Esophagus muscularis mucosa (tissue), 4 donors: ENCODE measurements at places on chromosomes 12 and 14. TPM values are rescaled to one million over a fixed set of nuclear protein-coding genes. Genes with fewer than 3 reads are reported as not detected.

CCDC177 gene
- total RNA-seq = not detected

TAMALIN gene
- total RNA-seq = 18.8 TPM

GRCh38 chr12:132605892-132606291 is 4.5 kb downstream of the LRCOL1 start:
- H3K4me3 ChIP-seq = no peak overlapping the region
- no peak overlapping the region for H3K27ac ChIP-seq
- peaks cover 38% of the 10 kb centered on the region for H3K4me1 ChIP-seq

DNA sequence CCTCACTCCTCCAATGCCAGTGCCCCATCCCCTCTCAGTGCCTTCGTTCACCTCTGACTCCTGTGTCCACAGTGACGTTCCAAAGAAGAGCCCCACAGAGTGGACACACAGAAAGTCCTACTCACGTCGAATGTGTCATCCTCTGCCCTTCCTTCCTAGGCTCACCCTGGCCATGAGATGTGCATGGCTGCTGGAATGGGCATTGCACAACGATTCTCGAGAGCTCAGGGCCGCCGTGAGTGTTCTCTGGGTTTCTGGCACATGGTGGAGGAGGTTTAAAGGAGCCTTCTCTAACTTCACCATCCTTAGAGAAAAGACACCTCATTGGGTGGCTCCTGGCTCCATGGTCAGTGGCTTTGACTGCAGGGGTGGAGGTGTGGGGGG is 12.8 kb upstream of the CEP170B start:
- no peaks in the 10 kb centered on the region for H3K36me3 ChIP-seq
- no peak for DNase-seq
- no peaks in the 10 kb centered on the region for H3K27me3 ChIP-seq
- no peaks in the 10 kb centered on the region for H3K4me1 ChIP-seq
- no peak overlapping the region for H3K4me3 ChIP-seq

DNA sequence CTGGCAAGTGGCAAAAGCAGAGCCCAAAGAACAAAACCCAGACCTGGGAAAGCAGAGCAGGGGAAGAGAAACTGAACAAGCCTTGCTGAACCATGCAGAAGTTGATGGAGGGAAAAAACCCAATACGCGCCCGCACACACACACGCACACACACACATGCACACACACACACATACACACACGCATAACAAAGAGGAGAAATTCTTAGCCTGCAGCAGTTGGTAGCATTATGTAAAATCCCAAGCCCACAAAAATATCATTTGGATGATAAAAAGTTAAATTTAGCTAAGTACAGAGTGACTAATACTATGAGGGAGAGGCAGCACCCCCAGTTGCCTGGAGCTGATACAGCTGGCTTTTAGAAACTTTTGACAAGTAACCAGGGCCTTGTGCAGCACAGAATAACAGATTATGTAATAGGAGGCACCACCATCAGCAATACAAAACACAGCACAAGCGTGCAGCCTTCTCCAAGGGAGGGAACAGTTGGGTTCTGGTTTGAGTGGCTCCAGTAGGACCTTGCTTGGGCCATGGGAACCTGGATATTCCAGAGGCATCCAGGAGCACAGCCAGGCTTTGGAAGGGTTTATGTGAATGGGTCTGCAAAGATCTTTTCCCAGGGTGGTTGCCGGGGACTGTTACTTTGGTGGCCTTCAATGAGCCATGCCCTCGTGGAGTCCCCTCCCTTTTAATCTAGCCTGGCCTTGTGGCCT is 35.3 kb downstream of the PITPNM2 start:
- H3K4me3 ChIP-seq = no peak overlapping the region
- H3K27ac ChIP-seq = peak overlapping the region; percentile 76
- H3K27me3 ChIP-seq = no peaks in the 10 kb centered on the region
- H3K4me1 ChIP-seq = peaks cover 88% of the 10 kb centered on the region
- no peaks in the 10 kb centered on the region for H3K36me3 ChIP-seq
- no peak for DNase-seq

DNA sequence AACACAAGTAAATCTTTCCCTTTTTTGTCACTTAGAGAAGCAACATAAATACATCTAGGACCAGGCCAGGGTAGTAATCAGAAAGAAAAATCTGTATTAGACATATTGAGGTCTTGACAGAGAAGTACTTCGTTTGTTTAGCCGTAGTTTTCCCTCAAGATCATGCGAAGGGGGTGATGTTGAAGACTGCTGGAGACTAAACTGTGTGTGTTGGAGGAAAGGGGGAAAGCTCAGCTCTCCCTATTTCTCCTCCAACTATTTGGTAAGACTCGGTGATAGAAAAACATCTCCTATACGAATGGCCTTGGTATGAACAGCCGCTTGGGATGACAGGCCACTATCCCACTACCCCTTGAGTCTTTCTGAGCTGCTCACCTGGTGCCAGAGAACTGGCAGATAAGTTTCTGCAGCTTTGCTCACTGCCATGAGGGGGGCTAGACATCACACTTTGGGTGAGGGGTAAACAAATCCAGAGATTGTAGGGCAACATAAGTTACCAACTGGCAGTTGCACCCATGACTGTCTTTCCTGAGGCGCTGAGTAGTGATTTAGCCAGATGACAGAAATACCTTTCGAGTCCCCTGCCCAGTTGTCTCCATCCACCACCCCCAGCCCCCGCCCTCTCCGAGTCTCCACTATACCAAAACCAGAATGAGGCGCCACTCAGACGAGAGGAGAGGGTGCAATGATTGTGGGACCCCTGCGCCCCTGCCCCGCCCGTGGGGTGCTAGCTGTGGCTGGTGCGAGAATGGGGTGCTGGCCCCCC is 685 bp downstream of the VAMP1 start:
- H3K27ac ChIP-seq = peak overlapping the region; percentile 89
- peak overlapping the region; percentile 97 for H3K4me3 ChIP-seq
- no peaks in the 10 kb centered on the region for H3K27me3 ChIP-seq
- peaks cover 42% of the 10 kb centered on the region for H3K4me1 ChIP-seq
- peaks cover 12% of the 10 kb centered on the region for H3K36me3 ChIP-seq
- no peak for DNase-seq

GRCh38 chr14:94100847-94101246 is 9.7 kb upstream of the IFI27 start:
- H3K27ac ChIP-seq = no peak overlapping the region
- no peaks in the 10 kb centered on the region for H3K27me3 ChIP-seq
- no peaks in the 10 kb centered on the region for H3K36me3 ChIP-seq
- DNase-seq = no peak

DNA sequence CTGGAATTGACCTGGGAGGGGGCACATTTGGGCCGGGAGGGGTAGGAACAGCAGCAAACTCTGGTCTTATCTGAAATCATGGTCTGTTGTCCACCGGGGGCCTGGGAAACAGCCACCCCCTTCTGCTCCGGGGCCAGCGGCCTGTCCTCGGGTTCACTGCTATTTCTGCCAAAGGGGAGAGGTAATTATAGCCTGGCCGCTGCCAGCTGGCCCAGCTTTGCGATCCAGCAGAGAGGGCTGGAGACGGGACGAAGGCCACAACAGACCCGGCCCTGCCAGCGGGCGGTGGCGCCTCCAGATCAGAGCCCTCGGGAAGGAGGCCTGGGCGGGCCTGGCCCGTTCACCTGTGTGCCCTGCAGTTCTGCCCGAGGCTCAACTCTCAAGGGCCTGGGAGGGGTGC is at the start of gene C14orf180:
C14orf180 (plus strand) TSS at position 258 of the 400 bp plus-strand sequence. CDS start 6,667 bp downstream, outside the sequence.
- no peak within 1 kb of the TSS for H3K27ac ChIP-seq
- no peak within 1 kb of the TSS for H3K4me3 ChIP-seq
- H3K27me3 ChIP-seq = no peaks in the 10 kb centered on the region
- H3K4me1 ChIP-seq = peaks cover 24% of the 10 kb centered on the region

DNA sequence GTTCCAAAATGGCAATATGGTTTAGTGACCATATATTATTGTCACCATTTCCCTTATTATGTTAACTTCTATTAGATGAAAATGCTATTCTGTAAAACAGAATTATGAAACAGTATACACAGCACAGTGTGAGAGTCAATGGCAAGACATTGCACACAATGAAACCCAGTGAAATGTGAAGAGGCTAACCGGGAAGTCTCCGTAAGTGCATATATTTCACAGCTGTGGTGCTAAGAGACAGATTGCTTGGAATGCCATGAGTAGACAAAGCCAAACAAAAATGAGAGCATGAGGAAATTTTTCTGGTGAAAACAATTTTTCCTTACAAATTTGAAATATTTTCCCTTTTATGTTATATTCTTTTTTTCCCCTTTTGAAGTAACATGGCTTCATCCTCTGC is 49.4 kb downstream of the DYRK2 start:
- no peak for DNase-seq
- H3K4me3 ChIP-seq = no peak overlapping the region
- peaks cover 3% of the 10 kb centered on the region for H3K4me1 ChIP-seq
- H3K27me3 ChIP-seq = no peaks in the 10 kb centered on the region
- H3K27ac ChIP-seq = no peak overlapping the region
- H3K36me3 ChIP-seq = no peaks in the 10 kb centered on the region

GRCh38 chr12:80068173-80068572 is 31.2 kb upstream of the OTOGL start:
- H3K4me3 ChIP-seq = no peak overlapping the region
- peaks cover 30% of the 10 kb centered on the region for H3K4me1 ChIP-seq
- H3K27ac ChIP-seq = no peak overlapping the region
- no peak for DNase-seq

DNA sequence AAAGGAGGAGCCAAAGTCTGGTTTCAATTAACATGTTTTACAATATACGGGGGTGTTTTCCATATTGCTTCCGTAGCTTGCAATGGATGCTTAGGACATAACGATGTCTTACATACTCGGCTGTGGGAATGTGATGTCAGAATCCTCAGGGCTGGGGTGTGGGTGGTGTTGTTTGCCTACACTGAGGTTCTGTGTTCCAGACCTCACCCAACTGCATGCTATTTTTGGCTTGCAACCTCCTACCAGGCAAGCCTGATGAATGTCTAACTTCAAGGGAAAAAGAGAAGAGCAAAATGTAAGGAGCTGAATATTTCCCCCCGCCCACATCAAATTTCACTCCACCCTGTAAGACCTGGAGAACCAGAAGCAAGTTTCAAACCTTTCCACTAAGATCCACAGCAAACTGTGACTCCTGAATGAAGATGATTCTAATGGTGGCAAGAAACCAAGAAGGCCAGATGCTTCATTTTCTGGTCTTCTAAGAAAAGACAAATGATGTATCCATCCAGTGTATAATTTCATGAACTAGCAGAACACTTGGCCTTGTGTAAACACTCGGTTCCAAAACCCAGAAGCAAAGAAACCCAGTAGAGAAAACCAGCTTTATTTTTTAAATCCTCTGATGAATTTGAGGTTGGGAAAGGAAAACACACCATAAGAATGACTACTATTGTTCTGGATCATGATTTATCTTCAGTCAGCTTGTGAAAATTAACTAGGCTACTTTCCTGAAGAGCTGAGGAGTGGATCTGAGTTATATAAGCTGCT is 227.9 kb downstream of the DACT1 start:
- DNase-seq = no peak
- no peaks in the 10 kb centered on the region for H3K27me3 ChIP-seq
- no peaks in the 10 kb centered on the region for H3K4me1 ChIP-seq
- H3K27ac ChIP-seq = no peak overlapping the region
- no peak overlapping the region for H3K4me3 ChIP-seq

DNA sequence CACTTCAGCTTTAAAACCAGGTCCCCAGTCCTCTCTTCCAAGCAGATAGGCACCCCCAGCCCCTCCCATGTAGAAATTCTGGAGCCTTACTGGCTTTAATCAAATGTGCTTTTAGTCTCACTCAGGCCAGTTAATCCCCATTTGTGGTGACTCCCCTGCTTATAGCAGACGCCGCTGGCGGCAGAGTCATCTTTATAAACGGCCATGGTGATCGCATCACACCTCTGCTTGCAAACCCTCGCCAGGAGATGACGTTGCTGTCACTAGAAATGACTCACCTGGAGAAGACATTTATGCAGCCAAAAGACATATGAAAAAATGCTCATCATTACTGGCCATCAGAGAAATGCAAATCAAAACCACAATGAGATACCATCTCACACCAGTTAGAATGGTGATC is 369.3 kb downstream of the VRK1 start:
- no peaks in the 10 kb centered on the region for H3K4me1 ChIP-seq
- no peak overlapping the region for H3K4me3 ChIP-seq
- no peak overlapping the region for H3K27ac ChIP-seq
- H3K36me3 ChIP-seq = no peaks in the 10 kb centered on the region
- H3K27me3 ChIP-seq = no peaks in the 10 kb centered on the region

GRCh38 chr12:118404876-118405521 is 28.6 kb downstream of the SUDS3 start:
- H3K36me3 ChIP-seq = peaks cover 30% of the 10 kb centered on the region
- no peak overlapping the region for H3K27ac ChIP-seq
- DNase-seq = no peak
- H3K4me1 ChIP-seq = no peaks in the 10 kb centered on the region

DNA sequence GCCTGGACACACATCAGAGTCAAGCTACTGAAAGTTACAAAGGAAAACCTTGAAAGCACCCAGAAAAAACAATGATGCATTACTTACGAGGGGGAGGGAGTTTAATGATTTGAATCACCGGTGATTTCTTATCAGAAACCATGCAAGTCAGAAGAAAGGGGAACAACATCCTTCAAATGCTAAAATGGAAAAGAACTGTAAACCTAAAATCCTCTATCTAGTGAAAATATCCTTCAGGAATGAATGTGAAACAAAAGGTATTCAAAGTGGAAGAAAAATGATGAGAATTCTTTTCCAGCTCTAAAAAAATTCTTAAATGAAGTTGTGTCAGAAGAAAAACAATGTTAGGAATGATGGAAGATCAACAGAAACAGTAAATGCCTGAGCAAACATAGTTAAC is 16.8 kb downstream of the SCAF11 start:
- no peak for DNase-seq
- no peak overlapping the region for H3K4me3 ChIP-seq
- no peaks in the 10 kb centered on the region for H3K27me3 ChIP-seq
- peaks cover 86% of the 10 kb centered on the region for H3K4me1 ChIP-seq

DNA sequence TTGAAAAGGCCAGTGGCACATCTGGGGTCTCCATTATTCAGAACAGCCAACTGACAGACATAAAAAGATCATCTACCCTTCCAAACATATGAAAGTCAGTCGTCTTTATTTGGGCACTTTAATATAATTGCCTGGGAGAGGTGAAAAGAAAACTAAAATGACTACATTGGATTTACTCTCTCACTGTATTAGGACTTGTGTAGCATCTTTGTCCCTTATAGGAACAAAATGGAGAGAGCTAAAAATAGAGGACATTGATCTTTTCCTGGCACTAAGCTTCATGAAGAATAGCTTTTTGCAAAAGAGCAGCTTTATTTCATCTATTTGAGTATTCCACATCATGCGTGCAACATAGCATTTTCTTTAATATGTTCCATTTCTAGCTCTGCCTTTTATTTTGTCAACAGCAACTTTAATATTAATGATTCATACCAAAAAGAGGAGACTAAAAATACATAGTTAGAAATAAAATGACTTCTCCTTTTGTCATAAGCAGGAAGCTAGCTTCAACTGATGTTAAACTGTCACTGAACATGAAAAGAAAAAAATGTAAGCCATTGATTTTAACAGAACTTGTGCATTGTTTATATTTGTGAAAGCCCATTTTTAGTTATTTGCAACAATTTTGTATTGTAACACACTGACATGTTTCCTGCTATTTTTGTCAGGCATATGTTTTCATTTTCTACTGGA is 254.6 kb downstream of the SEC23A start:
- H3K36me3 ChIP-seq = no peaks in the 10 kb centered on the region
- H3K27ac ChIP-seq = no peak overlapping the region
- H3K4me1 ChIP-seq = no peaks in the 10 kb centered on the region
- no peak for DNase-seq
- H3K4me3 ChIP-seq = no peak overlapping the region
